ENCODE measurements at places on chromosomes 3 and 15.

DNA sequence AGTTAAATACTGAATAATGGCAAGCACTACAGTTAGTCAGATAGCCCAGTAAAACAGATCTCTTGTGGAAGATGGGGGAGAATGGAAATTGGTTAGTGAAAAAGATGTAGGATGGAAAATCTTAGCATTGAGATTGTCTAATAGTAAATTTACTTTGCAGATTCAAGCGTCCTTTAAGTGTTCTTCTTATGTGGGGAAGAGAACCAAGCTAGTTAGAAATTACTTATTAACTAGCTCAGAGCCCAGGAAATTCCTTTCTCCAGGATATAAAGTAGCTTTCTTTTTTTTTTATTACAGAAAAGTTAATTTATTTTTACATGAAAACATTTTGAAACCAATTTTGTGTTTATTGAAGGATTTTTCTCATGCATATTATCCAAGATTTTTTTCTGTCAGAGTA, 36.7 kb downstream of the TIPARP start:
- no peak for DNase-seq

DNA sequence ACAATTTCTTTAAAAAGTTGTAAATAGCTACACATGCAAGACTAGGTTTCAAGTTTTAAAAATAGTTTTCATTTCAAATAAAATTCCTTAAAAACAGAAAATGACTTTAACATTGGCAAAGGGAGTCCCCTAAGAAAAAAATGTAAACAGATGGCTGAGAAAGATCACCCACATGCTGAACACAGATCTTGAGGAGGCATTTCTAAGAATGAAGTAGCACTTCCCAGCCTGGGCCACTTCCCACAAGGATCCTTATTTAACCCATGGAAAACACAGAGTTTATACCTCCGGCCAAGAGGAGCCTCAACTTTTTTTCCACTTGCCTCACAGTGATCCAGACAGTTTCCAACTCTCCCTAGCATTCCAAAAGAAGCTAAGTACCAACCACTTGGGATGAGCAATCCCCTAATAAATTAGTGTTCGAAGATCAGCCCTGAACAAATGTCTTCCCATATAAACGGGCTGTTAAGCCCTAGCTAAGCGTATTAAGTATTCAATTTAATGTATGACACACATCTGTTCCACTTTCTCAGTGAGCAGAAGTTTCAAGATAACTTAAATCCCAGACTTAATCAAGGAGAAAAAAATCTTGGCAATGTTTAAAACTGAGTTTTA, 61.4 kb downstream of the GADL1 start:
- no peak for DNase-seq

DNA sequence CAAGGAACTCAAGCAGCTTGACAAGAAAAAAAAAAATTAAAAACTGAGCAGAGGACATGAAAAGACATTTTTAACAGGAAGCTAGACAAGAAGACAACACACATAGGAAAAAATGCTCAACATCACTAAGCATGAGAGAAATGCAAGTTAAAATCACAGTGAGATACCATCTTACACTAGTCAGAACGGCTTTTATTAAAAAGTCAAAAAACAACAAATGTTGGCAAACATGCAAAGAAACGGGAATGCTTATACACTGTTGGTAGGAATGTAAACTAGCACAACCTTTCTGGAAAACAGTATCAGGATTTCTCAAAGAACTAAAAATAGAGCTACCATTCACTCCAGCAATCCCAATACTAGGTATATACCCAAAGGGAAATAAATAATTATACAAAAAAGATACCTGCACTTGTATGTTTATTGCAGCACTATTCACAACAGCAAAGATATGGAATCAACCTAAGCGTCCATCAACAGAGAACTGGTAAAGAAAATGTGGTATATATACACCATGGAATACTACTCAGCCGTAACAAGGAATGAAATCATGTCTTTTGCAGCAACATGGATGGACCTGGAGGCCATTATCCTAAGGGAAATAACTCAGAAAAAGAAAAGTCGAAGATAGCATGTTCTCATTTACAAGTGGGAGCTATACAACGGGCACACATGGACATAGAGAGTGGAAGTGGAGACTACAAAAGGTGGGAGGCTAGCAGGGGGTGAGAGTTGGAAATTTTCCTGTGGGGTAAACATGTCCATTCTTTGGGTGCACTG, 5.2 kb downstream of the GOLIM4 start:
- DNase-seq, result no peak

GRCh38 chr3:15860014-15860934, 62.5 kb upstream of the ANKRD28 start:
- peak; percentile 10 for DNase-seq

DNA sequence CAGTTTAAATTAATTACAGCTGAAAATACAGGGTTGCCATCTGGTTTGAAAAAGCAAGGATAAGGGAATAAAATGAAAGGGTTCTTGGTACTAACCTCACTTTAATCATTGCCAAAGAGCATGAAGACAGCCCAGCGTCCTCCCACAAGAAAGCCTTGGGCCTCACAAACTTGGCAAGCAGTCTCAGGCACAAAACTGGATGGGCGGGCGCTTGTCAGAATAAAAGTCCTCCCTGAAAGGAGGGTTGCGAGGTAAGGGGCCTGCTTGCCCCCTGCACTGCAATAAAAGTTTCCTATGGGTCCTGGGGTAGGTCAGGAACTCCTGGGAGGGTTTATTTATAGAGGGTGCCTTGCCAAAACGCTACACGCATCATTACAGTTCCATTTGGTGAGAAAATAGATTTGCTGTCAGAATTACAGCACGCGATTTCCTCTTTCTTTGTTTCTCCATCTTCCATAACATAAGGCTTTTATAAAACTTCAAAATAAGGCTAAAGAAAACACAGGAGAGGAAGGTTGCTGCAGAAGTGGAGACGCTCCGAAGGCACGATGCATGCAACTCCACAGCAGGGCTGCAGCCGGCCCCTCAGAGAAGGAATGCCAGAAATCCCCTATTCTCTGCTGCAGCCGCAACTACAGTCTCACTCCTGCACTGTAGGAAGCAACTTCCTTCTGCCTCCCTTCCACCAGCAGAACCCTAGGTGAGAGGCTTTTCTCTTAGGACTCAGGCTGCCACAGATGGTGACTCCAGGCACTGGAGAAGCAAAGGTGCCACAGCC, 61.3 kb downstream of the VGLL4 start:
- peak; percentile 20 for DNase-seq

GRCh38 chr3:131928593-131928992, 106.2 kb downstream of the CPNE4 start:
- no peak for DNase-seq

DNA sequence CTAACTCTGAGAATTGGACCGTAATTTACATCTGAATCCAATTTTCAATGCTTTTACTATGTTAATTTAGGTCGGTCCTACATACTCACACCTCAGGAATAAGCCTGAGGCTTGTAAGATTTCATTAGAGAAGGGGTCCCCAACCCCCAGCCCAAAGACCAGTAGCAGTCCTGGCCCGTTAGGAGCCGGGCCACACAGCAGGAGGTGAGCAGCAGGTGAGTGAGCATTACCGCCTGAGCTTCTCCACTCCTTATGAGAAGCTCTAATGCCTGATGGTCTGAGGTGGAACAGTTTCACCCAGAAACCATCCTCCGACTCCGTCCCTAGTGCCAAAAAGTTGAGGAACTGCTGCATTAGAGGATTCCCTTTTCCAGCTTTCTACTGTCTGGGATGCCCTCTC, 757.3 kb downstream of the SI start:
- DNase-seq, result no peak

- DNase-seq, result no peak
Measured at GRCh38 chr3:67241084-67241483, 243.0 kb downstream of the KBTBD8 start.

DNA sequence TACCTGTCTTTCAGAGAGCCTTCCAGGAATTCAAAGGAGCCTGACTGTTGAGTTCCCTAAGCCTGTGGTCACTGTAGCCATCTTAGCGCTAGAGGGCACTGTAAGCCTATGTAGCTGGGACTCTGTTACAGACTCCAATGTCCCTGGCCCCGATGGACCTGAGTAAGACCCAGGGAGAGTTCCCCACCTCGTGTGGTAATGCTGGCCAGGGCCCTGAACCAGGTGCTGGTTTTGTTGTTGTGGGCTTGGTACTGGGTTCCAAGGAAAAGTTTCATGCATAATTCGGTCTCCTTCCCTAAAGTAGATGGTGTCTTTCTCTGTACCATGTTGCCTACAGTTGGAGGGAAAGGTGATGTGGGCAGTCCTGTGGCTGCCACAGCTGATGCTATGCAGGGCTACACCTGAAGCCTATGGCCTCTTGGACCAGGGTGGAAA, 32.4 kb downstream of the CDAN1 start:
- DNase-seq, result peak; percentile 72

- no peak for DNase-seq
Measured at GRCh38 chr3:99859825-99860224, 42.2 kb downstream of the CMSS1 start.

- DNase-seq, result no peak
Measured at GRCh38 chr3:134619301-134619615, 31.6 kb downstream of the KY start.

Data from CD4-positive, alpha-beta T cell treated with Interleukin-17A for 4 hours (primary cell).